Thyroid gland (tissue), 4 donors: ENCODE measurements at places on chromosomes 11 and 22.

GRCh38 chr22:36350751-36351594 lies 36.8 kb downstream of the MYH9 start:
- H3K4me1 ChIP-seq = peaks cover 68% of the 10 kb centered on the region
- H3K27me3 ChIP-seq = no peaks in the 10 kb centered on the region
- no peak for DNase-seq
- H3K36me3 ChIP-seq = peaks cover 6% of the 10 kb centered on the region
- no peak overlapping the region for H3K4me3 ChIP-seq

DNA sequence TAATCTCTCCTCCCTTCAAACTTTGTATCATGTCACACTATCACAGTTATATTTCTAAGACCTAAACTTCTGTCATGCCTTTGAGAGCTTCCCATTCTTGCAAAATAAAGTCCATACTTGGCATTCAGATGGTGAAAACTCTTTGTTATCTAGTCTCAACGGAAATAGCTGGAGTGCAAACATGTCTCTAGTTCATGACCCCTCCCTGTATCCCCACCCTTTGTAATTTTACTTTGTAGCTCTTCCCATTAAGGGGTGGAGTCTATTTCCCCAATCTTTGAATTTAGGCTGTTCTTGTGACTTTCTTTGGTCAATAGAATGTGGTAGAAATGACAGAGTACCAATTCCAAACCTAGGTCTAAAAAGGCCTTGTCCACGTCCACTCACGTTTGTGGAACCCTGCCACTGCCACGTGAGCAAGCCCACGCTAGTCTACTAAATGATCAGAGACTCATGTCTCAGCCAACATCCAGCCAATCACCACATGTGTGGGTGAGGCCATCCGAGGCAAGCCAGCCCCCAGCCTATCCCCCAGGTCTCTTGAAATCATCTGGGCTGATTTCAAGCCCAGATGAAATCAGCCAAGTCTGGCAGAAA lies 23.4 kb downstream of the SLN start:
- H3K27me3 ChIP-seq = no peaks in the 10 kb centered on the region
- no peak for DNase-seq
- no peak overlapping the region for H3K4me3 ChIP-seq
- H3K27ac ChIP-seq = no peak overlapping the region

- no peaks in the 10 kb centered on the region for H3K27me3 ChIP-seq
- H3K27ac ChIP-seq = no peak overlapping the region
- peaks cover 16% of the 10 kb centered on the region for H3K4me1 ChIP-seq
- H3K36me3 ChIP-seq = no peaks in the 10 kb centered on the region
- no peak overlapping the region for H3K4me3 ChIP-seq
Measured at GRCh38 chr11:100716838-100717237, 29.8 kb downstream of the ARHGAP42 start.

- no peak for DNase-seq
- no peak within 1 kb of the TSS for H3K27ac ChIP-seq
- H3K4me1 ChIP-seq = no peaks in the 10 kb centered on the region
- H3K27me3 ChIP-seq = no peaks in the 10 kb centered on the region
- no peaks in the 10 kb centered on the region for H3K36me3 ChIP-seq
- no peak within 1 kb of the TSS for H3K4me3 ChIP-seq
Measured at GRCh38 chr22:16824716-16825687, at the start of gene XKR3. XKR3 (minus strand) TSS chr22:16825411; CDS start chr22:16808073, 17,338 bp downstream.

- no peaks in the 10 kb centered on the region for H3K27me3 ChIP-seq
- H3K4me1 ChIP-seq = no peaks in the 10 kb centered on the region
- no peak overlapping the region for H3K4me3 ChIP-seq
- no peak overlapping the region for H3K27ac ChIP-seq
- no peaks in the 10 kb centered on the region for H3K36me3 ChIP-seq
- DNase-seq = no peak
Measured at GRCh38 chr11:125001079-125001778, 47.2 kb downstream of the CCDC15 start.

DNA sequence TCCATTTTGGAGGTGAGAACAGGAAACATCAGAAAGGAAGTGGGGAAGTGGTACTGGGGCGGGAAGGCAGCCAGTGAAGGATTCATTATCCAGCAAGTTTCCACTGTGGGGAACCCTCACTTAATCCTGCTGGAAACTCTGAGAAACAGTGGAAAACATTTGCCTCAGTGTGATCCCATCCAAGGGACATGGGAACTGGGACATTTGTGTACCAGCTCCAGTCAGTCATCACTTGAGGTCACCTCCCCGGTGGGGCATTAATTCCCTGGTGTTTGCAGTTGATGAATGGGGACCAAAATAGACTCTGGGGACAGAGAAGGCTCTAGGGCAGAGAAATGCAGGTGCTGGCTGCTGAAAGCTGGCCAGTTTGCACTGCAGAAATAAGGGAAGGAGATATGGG lies 599.9 kb downstream of the BUD13 start:
- H3K27me3 ChIP-seq = no peaks in the 10 kb centered on the region
- no peak overlapping the region for H3K27ac ChIP-seq
- no peaks in the 10 kb centered on the region for H3K36me3 ChIP-seq
- DNase-seq = no peak

DNA sequence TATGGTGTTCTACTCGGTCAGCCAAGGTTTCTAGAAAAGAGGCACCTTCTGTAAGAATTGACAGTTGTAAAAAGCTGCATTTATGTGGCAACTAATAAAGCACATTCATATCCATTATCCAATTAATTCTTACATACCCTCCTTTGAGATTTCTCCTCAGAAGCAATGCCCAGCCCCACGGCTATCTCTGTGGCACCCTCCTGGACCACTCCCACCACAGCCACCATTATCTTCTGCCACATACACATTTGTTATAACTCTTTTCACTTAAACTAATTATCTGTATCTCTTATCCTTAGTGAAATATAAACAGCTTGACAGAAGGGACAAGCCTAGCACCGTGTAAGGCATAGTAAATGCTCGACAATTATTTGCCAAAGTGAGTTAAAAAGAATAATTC lies 48.5 kb downstream of the PAK1 start:
- H3K4me1 ChIP-seq = no peaks in the 10 kb centered on the region
- no peak overlapping the region for H3K27ac ChIP-seq
- no peaks in the 10 kb centered on the region for H3K36me3 ChIP-seq
- DNase-seq = no peak
